ENCODE measurements at places on chromosomes 3 and 15.

- DNase-seq: no peak
Measured at GRCh38 chr15:101466188-101466587, 23.3 kb downstream of the PCSK6 start.

DNA sequence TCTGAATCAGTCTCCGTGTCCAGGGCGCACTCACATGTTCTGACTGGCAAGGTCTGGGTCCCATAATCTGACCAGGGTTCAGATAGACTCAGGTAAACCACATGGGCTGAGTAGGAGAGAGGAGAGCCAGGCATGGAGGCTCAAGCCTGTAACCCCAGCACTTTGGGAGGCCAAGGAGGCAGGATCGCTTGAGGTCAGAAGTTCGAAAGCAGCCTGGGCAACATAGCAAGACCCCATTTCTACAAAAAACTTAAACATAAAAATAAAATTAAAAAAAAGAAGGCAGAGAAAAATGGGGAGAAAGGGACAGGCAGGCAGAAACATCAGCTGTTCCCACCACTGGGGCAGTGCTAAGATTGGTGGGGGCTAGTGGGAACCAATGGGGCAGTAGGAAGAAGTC is 5.4 kb downstream of the TMEM43 start:
- DNase-seq: no peak

GRCh38 chr3:189038773-189039745 is 132.7 kb upstream of the TPRG1 start:
- DNase-seq: no peak

GRCh38 chr3:48067271-48067670 is 51.1 kb upstream of the MAP4 start:
- DNase-seq: no peak

GRCh38 chr15:63918317-63918672 is 84.5 kb upstream of the HERC1 start:
- DNase-seq: no peak

GRCh38 chr15:83462953-83463433 is 15.9 kb downstream of the SH3GL3 start:
- DNase-seq: no peak

DNA sequence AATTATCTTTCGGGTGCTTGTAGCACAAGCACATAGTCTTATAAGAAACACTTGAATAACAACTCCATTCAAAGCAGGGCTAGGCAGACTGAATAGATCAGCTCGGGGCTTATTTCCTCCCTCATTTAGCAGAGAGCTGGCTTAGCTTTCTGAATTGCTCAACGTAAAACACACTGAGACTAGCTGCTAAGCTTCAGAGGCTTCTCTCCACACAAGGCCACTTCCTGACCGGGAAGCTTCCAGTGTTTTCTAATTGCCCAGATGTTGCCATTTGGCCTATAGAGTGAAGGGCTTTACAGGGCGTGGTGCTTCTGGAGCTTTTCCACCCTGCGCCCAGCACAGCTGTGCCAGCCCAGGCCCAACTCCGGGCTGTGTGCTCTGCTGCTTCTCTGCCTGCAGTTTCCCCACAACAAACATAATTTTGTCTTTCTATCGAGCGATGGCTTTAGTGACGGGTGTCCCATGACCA is 16.6 kb downstream of the FAM240A start:
- no peak for DNase-seq

DNA sequence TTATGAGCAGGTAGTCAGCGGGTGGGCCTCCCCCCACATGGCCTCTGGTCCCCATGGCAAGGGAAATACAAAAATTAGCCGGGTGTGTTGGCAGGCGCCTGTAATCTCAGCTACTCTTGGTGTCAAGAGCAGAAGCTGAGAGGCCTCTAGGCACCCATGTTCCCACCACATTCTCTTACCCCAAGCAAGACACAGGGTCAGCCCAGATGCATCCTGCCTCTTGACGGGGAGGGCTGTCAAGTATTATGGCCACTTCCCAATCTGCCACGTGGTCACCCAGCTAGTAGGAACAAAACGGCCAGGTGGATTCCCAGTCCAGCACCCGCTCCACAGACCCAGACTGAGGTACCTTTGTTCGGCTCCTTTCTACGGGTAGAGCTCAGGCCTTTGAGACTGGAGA is 16.2 kb upstream of the SLC6A6 start:
- DNase-seq: no peak

DNA sequence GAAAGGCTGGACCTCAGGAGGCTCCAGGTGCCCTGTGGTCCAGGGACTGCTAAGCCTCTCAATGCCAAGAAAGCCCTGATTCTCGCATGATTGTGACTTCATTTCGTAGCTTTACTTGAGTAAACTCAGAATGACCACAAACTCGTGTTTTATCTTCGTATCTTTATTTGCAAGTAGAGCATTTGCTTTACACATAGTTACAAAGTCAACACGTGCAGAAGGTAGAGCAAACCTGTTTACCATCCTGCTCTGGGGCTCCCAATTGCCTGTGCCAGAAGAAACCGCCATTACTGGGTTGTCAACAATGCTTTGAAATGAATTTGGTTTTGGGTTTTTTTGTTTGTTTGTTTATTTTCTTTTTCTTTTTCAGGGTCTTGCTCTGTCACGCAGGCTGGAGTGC is 5.8 kb upstream of the MESP1 start:
- no peak for DNase-seq

DNA sequence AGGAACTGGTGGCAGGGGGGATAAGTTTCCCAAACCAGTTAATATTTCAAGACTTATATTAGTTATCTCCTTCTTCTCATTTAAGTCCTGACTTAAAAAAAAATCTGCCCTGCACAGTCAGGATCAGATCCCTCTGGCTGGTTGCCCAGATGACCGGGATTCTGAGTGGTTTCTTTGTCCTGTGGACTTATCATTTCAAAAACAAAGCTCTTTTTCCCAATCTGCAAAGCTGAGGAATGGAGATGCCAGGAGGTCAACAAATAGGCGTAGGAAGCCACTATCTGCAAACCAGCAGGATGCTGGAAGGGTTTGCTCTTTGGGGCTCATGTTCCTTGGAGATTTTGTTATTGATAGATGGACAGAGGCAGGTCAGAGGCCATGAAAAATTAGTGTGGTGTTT is 5.8 kb downstream of the C3orf20 start:
- DNase-seq: no peak

GRCh38 chr3:149020839-149021252 is 29.5 kb downstream of the GYG1 start:
- no peak for DNase-seq

- DNase-seq: no peak
Measured at GRCh38 chr3:195583831-195584542, at the start of gene APOD. APOD (minus strand) TSS chr3:195583940; CDS start chr3:195579461, 4,479 bp downstream.

GRCh38 chr15:71790081-71790480 is 20.3 kb upstream of the NR2E3 start:
- no peak for DNase-seq

DNA sequence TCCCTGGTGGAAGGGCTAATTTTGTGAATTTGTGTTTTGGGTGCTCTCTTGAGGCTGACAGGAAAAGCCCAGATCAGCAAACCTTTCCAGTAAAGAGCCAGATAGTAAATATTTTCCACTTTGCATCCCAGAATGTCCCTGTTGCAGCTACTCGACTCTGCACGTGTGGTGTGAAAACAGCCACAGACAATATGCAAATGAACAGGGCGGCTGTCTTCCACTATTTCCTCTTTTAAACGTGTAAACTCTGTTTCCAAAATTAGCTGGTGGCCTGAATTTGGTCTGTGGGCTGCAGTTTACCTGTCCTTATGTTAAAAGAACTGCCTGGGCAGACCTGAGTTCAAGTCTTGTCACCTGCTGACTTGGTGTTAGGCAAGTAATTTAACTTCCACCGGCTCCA is 202.7 kb downstream of the EDEM1 start:
- no peak for DNase-seq

DNA sequence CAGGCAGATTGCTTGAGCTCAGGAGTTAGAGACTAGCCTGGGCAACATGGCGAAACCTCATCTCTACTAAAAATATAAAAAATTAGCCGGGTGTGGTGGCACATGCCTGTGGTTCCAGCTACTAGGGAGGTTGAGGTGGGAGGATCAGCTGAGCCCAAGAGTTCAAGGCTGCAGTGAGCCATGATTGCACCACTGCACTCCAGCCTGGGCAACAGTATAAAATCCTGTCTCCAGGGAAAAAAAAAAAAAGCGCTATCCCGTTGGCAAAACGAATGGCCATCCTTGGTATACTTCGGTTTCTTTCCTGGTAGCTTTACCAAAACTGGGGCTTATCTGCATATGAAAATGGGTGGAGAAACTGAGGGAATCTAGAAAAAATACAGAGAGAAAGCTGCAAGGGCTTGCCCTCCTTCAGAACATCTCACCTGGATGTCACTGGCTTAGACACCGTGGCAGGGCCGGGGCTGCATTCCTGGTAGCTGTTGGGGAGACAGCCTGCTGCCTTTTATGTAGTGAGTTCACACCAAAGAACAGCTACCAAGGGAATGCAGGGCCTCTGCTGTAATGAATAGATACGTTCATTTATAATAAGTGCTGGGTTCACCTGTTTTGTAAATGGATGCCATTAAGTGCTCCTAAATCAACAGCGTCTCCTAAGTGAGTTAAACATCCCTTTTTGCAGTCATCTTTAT is 96.0 kb downstream of the IQSEC1 start:
- no peak for DNase-seq

- no peak for DNase-seq
Measured at GRCh38 chr3:197023241-197023997, 6.2 kb downstream of the MELTF start.

DNA sequence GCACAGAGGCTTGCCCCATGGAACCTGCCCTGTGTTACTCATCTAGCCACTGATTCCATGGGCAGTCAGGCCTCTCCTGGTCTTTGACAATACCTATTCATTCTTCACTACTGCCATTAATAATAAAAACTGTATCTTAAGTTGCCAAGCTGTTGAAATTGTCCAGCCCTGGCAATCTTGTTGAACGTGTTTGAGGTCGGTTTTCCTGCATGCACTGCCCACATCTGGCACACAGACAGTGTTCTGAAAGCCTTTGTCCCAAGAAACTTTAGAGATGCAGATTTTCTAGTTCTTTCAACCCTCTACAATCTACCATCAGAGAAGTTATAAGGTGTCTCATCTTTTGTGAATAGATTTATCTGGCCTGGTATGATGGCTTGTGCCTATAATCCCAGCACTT is 567.2 kb upstream of the NECTIN3 start:
- DNase-seq: no peak

- no peak for DNase-seq
Measured at GRCh38 chr3:933326-933725, 159.5 kb upstream of the CNTN6 start.

All from CD4-positive, alpha-beta memory T cell (primary cell).